Hepatic stellate cell (primary cell): ENCODE measurements at places on chromosomes 7 and 10.

- no peak for DNase-seq
Observed at GRCh38 chr7:138885383-138886147, 87.6 kb upstream of the ATP6V0A4 start.

DNA sequence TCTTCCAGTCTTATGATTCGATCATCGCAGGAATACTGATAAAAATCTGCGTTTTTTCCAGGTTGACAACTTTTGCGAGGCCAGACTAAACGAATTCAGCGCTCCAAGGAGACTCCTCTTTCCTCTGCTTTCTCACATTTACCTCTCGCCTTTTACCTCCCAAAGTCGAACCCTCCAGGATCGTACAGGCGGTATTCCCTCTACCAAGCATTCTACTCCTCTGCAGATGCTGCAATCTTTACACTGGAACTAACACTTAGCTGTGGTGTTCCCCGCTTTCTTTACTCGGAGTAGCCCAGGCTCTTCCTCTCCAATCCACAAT is 449 bp downstream of the NUDT5 start:
- peak; percentile 14 for DNase-seq

- DNase-seq = no peak
Observed at GRCh38 chr10:106341356-106341755, 823.1 kb downstream of the SORCS1 start.

GRCh38 chr10:119474606-119475005 is 67.9 kb downstream of the RGS10 start:
- no peak for DNase-seq

- no peak for DNase-seq
Observed at GRCh38 chr7:70627461-70627860, 504.5 kb upstream of the GALNT17 start.
